Type B pancreatic cell (in vitro differentiated cells): ENCODE measurements at places on chromosomes 1 and 21.
A peak's percentile ranks its signal among the peaks of the same experiment; 100 is the strongest.

DNA sequence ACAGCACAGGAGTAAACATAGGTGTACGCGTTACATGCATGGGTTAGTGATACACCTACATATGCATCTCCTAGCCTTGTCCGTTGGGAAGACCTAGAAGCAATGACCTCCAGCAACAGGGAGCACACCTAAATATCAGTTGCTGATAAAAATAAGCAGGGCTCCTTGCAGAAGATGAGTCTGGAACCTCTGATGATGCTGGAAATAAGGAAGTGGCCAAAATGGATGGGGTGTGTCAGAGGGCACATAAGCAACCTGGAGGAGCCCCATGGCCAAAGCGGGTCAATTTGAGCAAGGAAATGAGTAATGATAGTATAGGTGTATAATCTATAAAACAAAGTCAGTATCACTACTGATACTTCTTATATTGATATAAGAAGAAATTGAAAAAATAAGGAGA is 13.7 kb downstream of the ADARB1 start:
- DNase-seq: no peak

DNA sequence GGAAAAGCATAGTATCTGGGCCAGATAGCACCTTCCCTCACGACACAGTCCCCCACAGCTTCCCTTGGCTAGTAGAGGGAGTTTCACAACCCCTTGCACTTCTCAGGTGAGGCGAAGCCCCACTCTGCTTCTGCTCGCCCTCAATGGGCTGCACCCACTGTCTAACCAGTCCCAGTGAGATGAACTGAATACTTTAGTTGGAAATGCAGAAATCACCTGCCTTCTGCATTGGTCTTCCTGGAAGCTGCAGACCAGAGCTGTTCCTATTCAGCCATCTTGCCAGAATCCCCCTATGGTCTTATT is 243.2 kb upstream of the FAM78B start:
- no peak for DNase-seq

DNA sequence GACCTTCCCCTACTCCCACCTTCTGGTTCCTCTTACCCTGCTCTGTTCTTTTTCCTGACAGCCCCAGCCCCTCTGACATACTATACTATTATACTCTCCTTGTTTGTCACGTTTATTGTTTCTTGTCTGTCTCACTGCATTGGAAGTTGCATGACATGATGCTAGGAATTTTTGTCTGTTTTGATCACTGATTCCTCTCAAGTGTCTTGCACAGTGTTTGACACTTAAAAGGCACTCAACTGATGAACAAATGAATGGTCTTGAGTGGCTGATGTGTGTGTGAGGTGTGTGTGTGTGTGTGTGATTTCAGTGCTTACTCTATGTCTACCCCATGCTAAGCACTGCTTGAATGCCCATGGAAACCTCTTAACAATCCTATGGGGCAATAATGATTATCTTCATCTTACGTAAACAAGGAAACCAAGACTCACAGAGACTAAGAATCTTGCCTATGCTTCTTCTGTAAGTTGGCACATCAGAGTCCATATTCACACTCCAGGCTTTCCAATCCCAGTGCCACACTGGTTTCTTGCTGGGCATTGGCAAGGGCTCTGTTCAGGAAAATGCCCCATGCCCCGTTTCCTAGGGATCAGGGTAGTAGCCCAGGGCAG is 59.7 kb downstream of the ATP1A1 start:
- DNase-seq: no peak

- no peak for DNase-seq
Measured at GRCh38 chr1:73310797-73311381, 887.1 kb downstream of the LRRIQ3 start.

GRCh38 chr1:232965912-232966217 is 15.5 kb downstream of the NTPCR start:
- DNase-seq: no peak

DNA sequence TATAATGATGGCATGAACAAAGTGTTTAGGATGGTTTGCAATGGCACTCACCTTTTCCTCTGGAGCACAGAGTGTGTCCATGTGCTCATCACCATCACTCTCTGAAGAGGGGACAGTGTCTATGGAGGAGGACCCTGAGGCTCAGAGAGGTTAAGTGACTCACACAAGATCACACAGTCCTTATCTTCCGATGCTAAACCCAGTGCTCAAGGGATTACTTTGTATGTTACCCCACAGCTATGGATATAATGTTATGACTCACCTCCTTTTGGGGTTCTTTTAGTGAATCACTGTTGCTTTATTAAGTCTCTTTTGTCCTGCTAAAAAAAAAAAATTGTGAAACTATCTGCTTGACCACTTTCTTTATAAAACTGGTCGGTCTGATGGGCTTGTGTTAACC is 67.6 kb downstream of the TENT5C start:
- no peak for DNase-seq

GRCh38 chr1:64966158-64966971 is at the start of gene JAK1:
JAK1 (minus strand) TSS chr1:64966549; CDS start chr1:64886264, 80,285 bp downstream.
- DNase-seq: peak; percentile 90

- no peak for DNase-seq
Measured at GRCh38 chr1:54340878-54341277, 65.3 kb downstream of the SSBP3 start.

DNA sequence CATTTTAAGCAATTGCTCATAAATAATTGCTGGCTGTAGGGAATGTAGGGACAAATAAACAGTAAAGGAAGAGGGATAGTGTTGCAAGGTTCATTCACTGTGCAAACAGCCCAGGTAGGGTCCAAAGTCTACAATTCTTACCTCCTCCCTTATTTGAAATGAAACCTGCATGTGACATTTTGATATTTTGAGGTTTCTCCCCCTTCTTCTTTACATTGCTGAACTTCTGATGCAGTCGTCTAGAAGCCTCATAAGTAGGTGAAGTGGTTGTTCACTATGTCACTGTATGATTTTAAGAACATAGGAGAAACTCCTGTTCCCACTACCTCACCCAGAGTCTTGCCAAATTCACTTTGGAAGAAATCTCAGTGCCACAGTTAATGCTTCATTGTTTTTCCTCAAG is 16.1 kb downstream of the F5 start:
- DNase-seq: no peak

GRCh38 chr21:33539616-33540015 is 2.3 kb downstream of the GART start:
- no peak for DNase-seq

DNA sequence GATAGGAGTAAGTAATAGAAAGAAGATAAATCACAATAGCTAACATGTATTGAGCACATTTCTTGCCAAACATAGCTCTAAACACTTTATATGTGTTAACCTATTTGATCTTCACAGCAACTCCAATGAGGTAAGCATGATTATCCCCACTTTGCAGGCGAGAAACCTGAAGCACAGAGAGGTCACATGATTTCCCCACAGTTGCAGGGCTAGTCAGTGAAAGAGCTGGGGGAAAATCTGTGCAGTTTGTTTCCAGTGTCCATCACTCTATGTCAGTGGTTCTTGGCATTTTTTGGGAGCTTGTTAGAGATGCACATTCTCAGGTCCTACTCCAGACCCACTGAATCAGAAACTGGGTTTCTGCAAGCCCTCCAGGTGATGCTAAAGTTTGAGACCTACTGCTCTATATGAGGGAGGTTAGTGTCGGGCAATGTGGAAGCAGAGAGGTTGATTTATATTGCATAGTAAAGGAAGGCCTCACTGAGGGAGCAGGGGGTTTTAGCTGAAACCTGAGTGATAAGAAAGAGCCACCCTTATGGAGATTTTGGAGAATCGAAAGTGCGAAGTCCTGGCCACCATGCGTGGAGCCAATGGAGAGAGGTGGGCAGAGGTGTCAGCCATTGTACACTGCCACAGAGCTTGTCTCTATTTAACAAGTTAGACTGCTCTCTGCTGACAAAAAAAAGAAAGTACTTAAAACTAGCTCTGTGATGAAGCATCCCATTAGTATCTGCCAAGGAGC is 20.9 kb downstream of the MCOLN3 start:
- DNase-seq: no peak

DNA sequence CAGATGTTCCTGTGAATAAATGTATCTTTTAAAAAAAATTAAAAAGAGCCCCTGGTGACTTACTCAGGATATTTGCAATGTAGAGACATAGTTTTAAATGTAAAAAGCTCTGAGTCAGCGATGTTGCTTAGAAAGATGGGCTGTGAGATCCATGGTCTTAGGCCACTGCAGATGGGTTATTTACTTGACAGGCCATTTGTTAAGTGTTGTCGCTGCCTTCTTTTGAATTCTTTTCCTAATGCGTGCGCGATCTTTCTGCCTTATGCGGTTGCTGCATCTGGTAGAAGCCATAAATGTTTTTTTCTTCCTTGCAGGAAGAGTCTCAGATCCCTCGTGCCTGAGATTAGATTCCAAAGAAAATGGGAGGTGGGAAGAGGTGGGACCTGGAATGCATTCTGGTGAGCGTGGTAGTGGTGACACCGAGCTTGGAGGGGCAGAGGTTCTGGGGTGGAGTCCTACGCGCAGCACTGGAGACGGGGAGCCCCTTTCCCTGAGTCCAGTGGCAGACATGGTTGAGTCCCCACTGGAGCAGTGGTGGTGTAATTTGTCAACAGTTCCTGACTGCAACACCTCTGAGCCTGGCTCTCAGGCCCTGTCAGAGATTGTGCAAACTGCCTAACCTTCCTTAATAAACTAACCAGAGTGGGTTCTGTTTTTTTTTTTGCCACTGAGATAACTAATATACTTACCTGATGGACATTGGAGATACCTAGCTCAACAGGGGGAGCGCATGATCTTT is 197.2 kb downstream of the HHAT start:
- no peak for DNase-seq

GRCh38 chr1:94072840-94073522 is 48.0 kb downstream of the ABCA4 start:
- no peak for DNase-seq

DNA sequence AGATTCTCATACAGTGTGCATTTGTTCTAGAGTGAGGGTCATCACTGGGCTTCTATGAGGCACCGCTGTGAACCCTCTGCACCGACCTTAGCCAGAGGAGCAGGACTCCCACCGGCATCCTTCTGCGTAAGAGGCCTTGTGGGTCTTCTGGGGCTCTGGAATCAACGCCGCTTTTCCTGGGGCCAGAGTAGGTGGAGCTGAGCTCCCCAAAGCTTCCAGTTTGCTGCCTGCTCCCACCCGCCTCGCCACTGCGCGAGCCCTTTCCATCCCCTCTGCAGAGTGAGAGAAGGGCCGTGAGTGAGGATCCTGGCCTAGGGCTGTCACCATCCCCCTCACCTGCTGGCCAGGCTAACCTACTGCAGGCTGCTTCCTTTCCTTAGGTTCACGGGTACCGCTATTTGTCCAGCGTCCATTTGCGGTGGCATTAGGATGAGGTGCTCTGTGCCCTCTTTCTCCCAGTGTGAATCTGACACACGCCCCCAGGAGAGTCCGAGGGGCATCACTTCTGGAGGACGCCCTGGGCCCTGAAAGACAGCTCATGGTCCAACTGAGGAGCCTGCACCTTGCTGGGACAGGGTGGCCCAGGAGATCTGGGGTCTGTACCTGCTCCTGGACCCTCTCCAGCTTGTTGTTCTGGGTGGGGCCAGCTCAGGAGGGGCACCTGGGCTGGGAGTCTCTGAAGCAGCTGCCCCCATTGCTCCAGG is 36.2 kb downstream of the UMODL1 start:
- no peak for DNase-seq

GRCh38 chr1:20732071-20732587 is 374 bp downstream of the SH2D5 start:
- no peak for DNase-seq

- DNase-seq: no peak
Measured at GRCh38 chr21:24045775-24046215, 1561.5 kb downstream of the MRPL39 start.

DNA sequence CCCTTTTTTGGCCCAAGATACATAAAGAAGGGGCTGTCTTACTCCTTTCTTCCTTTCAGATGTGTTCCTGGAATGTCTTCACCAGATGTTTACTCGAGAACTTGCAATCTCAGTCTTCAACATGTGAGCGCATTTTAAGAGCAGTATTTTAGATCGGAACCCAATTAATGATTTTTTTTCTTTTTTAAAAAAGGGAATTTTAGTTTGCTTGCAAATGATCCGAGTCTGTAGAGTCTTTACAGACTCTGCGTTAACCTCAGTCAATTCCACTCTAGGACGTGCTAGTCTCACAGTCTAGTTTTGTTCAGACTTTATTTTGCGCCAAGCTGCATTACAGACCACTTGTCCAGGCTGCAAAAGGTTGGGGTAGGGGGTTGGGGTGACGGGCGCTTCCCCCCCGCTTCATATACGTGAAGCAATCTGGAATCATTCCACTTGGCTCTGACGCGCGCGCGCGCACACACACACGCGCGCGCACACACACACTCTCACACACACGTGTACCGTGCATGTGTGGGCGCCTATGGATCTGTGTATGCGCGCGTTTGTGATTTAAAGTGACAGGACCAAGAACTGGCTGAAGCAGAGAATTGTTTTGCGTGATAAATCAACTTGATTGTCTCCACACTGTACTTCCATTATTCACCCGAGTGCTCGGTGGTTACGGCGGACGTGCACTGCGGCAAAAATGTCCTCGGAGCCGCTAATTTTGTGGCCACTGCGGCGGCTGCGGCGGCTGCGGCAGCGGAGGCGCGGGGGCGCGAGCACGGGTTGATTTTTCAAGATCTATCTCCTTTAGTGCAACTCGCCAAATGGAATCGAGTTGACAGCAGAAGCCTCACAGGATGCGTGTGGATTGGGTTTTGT is 25.6 kb upstream of the NFIA start:
- DNase-seq: no peak

DNA sequence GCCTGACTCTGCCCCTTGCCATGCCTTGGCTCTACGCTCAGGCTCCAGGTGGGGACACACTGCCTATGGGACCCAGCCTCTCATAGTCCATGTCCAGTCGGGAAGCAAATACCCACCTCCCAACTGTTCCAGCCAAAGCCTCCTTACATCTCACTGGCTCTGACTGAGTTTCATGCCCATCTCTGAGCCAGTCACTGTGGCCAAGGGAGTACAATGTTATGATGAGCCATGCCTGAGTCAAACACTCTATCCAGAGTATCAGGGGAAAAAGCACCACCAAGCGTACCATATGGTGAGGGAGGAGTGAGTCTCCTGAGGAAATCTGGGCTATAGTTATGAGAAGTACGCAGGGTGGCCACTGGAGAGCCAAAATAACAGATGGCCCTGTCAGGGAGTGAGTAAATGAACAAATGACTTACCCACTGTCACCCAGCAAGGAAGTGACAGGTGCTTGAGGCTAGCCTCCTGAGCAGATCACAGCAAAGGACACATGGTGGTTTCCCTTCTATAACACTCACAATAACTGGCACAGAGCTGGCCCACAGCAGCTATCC is 236.6 kb upstream of the GJB5 start:
- no peak for DNase-seq

- no peak for DNase-seq
Measured at GRCh38 chr1:2569060-2569459, 12.9 kb downstream of the TNFRSF14 start.
